ENCODE measurements at places on chromosomes 2 and 18.
A peak's percentile ranks its signal among the peaks of the same experiment; 100 is the strongest.

DNA sequence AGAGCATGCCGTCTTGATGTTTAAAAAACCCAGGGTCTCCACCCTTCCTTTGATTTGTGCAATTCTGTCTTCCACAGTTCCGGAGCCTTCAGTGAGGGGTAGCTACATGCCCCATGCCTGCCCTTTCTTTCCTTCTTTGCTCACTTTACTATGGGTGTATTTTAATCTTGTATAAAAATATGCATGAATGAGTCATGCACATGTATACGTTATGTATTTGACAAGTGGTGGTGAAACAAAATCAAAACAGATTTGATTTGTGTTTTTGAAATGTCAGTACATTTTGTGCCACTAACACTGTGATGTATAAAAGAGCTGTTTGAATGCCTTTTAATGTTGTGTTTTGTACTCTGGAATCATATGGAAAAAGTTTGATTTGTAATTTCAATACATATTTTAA lies 126.5 kb downstream of the RNF144A start:
- no peak for DNase-seq

- DNase-seq = peak; percentile 67
Observed at GRCh38 chr2:197349699-197350098, 39.1 kb upstream of the ANKRD44 start.

DNA sequence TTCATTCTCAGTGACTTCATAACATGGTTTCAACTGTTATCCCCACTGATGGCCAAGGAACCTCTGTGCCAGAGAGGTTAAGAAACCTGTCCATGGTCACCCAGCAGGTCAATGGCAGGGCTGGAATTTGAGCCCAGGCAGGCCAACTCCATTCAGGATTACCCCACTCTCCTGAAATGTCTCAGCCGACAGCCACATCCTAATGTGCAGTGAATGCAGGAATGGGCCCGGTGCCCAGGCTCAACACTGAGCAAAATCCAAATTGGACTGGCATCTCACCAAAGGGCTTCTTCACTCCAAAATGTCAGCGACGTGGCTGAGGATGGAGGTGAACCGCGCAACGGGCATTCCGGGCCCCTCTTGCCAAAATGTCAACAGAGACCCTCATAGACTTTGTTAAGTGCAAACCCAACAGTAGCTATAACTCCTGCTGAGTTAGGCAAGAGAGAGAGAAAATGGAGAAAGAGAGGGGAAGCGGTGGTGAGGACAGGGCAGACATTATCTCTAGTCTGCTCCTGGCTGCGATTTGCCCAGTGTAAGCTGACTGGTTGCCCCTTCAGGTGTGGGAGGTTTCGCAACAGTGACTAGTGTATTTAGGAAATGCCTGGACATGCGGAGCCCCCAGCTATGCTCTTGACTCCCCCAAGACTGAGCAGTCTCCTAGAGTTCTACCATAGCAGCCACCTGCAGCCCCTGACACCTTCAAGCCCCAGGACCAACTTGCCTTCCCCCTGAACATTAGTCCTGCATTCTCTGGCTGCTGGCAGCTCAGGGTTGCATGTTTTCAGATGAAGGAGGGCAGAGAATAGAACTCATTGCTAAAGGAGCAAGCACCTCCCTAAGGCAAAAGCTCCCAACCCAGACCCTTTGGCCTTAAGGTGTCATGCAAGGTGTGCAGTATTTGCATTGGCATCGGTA lies 167.7 kb downstream of the ANAPC1 start:
- no peak for DNase-seq

GRCh38 chr2:29108225-29108624 lies 7.0 kb upstream of the CLIP4 start:
- DNase-seq = peak; percentile 95

- DNase-seq = no peak
Observed at GRCh38 chr18:13756261-13756660, 29.8 kb downstream of the RNMT start.

GRCh38 chr2:84493514-84493913 lies 22.8 kb upstream of the DNAH6 start:
- DNase-seq = no peak

DNA sequence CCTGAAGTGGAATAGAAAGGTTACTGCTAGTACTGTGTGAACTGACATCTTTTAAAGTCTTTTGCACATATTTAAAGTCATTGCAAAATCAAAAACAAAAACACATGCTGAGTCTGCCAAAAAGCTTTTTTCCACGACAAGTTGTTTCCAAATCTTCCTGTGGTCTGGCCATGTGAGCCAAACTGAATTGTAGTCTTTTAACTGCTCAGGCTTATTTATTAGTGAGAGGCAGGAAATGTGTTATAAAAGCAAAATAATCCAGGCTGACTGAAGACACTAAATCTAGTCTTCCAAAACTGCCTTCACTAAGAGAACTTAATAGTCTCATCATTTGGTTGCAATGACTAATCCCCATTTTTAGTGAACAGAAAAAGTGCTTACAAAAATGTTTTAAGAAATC lies 2.3 kb downstream of the KRCC1 start:
- peak; percentile 44 for DNase-seq

All from foreskin melanocyte (primary cell).